G401 (cell line): ENCODE measurements at places on chromosomes 13 and 19. TPM values are rescaled to one million over a fixed set of nuclear protein-coding genes. Genes with fewer than 3 reads are reported as not detected.

IFNL2 gene
- not detected in 2 replicates for total RNA-seq

CABP5 gene
- total RNA-seq = not detected in 2 replicates

DNA sequence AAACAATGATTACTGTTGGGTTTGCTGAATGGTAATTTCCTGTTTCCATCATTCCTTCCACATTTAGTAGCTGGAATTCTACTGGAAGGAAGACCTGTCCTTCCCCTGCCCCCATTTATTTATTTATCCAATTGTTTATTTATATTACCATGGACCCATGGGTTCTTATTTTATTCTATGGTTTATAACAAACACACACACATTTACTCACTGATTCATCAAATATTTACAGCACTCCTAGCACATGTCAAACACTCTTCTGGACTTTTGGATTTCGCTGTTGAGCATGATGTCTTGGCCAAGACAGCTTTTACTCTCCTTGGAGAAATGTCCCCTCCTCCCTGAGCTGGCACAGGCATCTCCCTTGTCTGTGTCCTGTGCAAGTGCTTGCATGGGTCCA, 227.8 kb upstream of the MAB21L1 start:
- DNase-seq = no peak

DNA sequence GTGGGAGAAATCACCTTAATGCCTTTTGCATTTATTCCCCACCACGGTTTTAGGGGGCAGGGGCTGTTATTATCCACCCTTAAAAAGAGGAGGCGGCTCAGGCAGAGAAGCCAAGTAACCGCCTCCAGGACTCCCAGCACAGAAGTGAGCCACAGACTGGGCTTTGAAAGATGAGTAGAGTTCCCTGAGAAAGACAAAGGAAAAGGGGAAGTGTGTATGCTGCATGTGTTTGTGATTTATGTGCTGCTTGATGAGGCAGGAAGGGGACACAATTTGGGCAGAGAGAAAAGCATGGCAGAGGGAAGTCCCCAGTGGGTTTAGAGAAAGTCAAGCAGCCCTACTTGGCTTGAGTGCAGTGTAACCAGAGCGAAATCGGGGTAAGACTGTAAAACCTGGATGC, 85.0 kb downstream of the DOCK9 start:
- no peak for DNase-seq

GRCh38 chr13:42740753-42741152, 40.6 kb upstream of the FAM216B start:
- DNase-seq = no peak

- no peak for DNase-seq
Observed at GRCh38 chr19:43148233-43148632, 38.1 kb downstream of the PSG5 start.

DNA sequence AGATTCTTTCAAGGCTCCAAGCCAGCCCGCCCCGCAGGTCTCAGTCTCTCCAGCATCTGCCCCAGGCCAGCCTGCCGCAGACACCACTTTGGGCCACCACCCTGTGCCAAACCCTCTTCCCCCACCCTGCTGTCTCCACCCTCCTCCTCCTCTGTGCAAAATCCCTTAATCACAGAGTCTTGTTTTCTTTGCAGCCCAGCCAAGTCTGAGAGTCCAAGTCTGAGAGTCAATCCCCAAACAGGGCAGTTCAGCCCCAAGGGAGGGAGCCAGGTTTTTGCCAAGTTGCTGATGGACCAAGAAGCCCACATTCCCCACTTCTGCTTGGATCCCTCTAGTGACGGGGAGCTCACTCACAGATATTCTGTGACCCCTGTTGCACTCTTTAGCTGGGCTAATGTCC, 3.1 kb downstream of the ADAMTS10 start:
- no peak for DNase-seq

GRCh38 chr13:52053460-52053859, 29.0 kb downstream of the UTP14C start:
- DNase-seq = no peak

DNA sequence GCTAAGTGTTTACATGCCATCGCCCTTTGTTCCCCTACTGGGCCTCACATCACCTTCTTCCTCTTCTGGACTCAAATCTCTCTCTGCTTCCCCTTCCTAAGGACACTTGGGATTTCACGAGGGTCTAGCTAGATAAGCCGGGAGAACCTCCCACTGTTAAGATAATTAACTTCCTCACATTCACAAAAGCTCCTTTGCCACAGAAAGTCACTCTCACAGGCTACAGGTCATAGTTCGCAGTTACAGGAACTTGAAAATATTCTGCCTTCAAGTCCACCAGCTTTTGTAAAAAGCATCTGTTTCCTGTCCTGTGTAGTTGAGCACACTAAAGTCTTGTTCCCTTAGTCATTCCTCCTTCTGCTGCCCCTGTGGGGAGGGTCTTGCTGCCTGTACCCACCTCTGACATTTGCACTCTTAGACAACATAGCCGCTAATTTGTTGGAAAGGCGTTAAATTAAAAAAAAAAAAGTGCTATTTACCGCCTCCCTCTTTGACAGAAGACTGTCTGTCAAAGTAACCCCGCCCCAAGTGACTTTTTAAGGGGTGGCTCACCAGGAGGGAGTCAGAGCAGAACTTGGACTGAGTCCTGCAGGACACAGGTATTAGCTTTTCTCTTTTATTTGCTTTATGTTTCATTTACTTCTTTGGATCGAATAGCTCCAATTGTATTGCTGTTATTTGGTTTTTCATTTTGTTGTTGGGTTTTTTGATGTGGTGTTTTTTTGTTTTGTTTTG, 26.8 kb upstream of the CEACAM21 start:
- DNase-seq = no peak

DNA sequence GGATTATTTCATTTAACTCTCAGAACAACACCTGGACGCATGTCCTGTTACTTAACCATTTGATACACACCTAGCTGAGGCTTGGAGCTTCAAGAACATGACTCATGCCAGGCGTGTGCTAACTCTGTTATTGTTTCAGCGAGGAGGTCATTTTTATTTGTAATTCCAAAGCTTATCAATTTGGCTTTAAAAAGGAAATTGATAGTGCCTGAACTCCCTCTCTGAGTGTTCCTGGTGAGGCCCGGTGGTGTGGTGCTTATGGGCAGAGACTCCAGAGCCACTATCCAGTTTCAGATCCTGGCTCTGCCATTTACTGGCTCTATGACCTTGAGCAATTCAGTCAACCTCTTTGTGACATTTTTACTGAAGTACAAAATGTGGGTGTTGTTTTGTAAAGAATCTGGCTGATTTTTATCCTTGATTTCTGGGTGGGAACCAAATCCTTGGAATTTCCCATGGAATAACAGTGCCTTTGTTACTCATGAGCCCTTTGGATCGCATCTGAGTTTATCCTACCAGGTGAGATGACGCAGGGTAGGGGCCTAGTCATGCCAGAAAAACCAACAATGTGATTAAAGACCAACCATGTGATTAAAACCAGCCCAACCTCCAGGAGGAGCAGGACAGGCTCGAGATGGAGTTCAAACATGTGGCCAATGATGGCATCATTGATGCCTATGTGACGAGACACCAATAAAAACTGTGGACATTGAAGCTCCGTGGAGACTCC, 198.8 kb downstream of the MYO16 start:
- no peak for DNase-seq

DNA sequence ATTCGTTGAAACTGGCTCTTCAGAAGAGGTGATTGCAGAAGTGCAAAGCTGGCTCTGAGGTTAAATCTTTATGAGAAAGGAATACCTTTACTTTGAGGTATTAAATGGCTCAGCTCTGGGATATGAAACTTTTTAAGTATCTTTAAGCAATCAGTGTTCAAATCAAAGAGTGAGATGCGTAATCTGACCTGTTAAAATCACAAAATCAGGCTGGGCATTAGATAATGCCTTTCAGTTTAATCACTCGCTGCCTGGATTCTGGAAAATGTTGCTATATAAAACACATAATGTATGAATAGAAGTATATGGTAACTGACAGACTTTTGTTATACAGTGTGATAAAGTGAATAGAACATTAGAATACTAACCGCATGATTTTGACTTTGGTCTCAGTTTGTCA, 2.0 kb upstream of the DGKH start:
- DNase-seq = no peak
